Amygdala (tissue), 56 donors: ENCODE measurements at places on chromosomes 1 and 21.

DNA sequence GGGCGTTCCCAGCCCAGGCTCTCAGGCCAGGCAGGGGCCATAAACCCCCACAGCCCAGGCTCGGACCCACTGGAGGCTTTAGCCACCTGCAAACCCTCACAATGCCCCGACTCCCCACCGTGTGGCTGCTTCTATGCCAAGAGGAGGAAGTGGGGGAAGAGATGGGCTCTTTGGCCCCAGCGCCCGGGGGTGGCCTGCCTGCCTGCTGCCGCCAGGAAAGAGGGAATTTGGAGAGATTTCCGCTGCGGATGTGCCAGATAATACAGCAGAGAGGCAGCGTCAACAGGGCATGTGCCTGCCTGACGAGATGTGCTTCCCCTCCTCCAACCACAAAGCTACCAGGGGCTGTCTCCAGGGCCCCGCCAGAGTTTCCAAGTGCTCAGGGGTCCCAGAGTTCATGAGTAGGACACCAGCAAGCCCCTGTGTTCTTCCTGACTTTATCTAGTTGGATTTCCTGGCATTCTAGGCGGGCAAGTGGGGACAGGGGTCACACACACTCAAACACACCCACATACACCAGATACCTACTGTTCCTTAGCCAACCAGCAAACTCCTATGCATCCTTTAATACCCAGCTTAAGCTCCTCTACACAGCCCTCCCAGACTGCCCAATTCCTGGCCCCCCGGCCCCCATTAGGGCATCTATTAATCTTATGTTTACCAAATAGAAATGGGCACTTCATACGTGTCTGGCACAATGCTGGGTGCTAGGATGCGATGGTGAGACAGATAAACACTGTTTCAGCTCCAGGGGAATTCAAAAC lies 14.1 kb downstream of the EPHA2 start:
- no peak for DNase-seq

DNA sequence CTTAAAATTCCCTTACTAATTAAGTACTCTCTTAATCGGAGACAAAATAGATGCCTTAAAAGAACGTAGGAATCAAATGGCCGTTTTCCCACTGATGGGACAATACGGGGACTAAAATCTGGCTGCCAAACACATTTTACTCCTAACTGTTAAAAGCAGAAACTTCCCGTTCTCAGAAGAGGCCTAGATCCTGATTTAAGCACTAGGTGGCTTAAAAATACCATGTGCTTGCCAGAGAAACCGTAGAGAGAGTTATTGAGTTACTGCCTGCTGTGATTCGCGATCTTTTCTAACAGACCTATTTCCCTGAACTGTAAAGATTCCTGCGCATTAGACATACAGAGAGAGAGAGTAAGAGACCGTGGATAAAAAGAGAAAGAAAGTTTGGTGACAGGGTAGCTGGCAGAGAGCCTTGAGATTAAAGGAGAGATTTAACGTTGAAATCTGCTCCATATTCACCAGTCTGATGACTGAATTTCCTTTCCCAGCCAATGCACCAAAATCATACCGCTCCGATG lies 54.4 kb upstream of the STUM start:
- DNase-seq: no peak

- DNase-seq: no peak
Measured at GRCh38 chr1:23619299-23620188, 60.2 kb upstream of the ID3 start.

DNA sequence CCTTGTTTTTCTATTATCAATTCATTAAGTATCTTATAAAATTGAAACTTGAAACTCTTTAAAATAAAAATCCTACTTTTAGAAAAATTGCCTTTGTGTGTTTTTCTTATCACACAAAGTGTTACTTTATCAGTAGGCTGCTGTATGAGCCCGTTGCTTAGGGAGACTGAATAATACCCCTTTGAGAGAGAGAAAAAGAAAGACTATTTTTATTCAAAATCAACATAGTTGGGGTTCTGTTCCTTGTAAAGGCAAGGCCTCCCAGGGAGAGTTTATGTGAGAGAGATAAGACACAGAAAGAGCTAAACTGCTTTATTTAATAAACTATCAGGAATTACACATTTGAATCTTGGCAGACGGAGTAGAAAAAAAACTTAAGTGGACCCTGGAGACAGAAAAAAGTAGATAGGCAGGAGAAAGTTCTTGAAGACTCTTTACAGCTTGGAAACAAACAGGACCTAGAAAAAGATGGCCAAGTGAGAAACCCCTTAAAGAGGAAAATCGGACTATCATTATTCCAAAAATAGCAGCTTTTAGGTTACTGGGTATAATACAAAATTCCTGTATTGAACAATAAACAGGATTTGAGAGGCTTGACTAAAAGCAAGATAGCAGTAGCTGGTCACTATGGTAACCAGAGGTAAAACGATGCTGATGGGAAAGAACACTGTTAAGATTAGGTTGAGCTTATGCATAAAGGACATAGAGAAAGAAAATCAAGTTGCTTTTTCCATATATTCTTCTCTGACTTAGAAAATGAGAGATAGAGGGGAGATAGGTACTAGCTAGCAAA lies 170.9 kb downstream of the LRRC7 start:
- no peak for DNase-seq

GRCh38 chr1:30400507-30400906 lies 322.9 kb downstream of the MATN1 start:
- no peak for DNase-seq

DNA sequence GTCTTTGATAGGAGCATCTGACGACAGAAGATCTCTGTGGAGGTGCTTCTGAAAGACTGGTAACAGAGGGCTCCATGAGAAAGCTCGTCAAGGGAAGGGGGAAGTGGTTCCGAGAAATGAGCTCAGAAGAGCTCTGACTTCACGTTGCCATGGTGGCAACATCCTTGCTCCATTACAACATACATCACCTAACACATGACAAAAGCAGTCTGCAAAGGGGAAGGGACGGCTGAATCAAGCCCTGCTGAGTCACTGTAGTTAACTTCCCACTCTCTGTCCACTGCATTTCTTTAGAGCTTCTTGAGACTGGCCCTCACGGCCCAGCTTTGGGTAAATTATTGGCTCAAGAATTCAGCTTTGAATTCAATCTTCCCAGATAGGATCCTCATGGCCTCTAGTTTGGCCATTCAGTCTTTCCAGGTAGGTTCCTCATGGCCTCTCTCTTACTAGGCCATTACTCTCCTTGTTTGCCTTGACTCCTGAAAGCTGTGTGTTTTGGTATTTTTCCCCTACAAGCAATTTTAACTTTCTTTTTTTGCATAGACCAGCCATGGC lies 88.0 kb upstream of the ZNF648 start:
- DNase-seq: no peak

GRCh38 chr1:172760121-172760520 lies 101.2 kb downstream of the FASLG start:
- DNase-seq: no peak

- DNase-seq: no peak
Measured at GRCh38 chr1:43801203-43801602, 93.9 kb downstream of the ST3GAL3 start.

DNA sequence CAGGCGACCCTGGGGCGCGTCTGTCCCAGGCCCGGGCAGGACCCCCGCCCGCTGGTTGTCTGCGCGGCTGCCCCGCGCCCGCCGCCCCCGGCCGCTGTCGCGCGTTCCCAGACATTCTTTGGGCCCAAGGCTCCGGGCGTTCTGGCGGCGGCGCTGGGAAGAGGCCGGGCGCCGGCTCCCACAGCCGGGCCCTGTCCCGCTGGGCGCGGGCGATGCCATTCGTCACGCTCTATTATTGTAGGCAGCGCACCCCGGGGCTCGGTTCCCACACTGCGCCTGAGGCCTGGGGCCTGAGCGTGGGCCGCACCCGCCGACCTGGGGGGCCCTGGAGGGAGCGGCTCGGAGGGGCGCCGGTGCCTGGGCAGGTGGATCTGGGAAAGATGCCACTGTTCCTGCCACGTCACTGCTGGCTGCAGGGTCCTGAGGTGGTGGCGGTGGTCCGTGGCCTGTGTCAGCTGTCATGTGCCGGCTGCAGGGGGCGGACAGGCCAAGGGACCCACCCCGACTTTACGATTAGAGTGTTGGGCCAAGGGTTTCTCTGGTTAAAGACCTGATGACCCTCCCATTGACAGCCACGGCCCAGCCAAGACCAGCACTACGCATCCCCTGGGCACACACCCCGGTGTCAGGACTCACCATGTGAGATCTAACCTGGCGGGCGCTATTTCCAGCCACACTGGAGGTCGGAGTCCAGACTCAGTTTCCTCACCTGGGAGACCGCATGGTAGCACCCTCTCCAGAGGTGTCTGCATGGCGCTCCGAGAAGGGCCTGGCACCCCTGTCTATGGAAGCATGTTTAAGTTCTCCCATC lies 55.1 kb upstream of the ADARB1 start:
- DNase-seq: no peak

DNA sequence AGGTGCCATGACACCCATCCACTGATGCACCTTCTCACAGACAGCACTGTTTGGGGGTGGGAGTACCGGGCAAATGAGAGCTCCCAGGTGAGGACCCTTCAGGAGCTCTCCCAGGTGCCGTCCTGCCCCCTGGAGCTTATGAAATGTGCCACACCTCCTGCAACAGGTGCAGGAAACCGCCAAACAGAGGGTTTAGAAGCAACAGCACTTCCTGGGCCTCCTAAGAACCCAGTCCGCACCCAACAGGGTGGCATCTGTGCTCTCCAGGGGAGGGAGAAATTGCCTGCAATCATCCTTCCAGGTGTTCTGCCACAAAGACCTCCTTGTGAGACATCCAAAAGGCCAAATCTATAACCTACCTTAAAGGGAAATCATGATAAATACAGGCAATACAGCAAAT lies 87.7 kb upstream of the ATP1B1 start:
- no peak for DNase-seq

DNA sequence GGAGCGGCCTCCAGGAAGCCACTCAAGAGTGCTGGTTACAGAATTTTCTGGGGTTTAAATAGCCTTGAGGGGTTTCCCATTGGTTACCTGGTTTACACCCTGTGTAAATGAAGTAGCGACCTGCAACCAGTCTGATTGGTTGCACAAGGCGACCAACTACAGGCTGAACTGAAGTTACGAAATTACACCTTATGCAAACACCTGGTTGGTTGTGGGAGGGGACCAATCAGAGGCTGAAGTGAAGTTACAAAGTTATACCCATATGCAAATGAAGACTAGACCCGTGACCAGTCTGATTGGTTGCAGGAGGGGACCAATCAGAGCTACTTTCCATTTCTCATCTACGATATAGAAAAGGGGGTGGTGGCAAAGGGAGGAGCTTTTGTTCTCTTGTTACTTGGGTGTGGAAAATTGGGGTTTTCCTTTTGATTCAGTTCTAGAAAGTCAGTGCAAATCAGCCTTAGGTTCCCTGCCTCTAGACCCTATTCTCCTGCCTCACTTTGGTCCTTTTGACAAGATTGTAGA lies 22.2 kb upstream of the C1orf174 start:
- DNase-seq: no peak

DNA sequence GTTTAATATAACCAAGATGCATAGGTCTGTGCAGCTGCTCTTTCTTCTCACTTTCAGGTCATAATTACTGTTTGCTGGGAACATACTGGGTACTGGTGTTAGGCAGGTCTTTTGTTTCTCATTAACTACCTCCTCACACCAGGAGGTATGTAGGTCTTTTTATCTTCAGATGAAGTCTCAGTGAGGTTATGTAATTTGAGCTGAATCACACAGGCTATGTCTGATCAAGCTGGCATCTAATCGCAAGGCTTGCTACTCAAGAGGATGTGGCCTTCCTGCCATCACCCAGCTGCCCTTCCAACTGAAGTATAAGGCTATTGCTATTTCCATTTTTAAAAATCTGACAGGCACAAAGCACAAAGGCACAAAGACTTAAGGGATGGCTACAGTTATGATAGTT lies 96.4 kb downstream of the RUNX1 start:
- DNase-seq: no peak

GRCh38 chr1:80535466-80535865 lies 1265.3 kb upstream of the ADGRL2 start:
- no peak for DNase-seq

GRCh38 chr1:191674626-191675179 lies 483.6 kb upstream of the RGS18 start:
- no peak for DNase-seq

GRCh38 chr1:11648732-11649158 lies 5.5 kb downstream of the FBXO2 start:
- peak; percentile 38 for DNase-seq

GRCh38 chr1:192998536-192998935 lies 60.6 kb downstream of the UCHL5 start:
- no peak for DNase-seq

GRCh38 chr1:890661-891060 lies 33.1 kb upstream of the SAMD11 start:
- no peak for DNase-seq

GRCh38 chr21:36929622-36930021 lies 36.8 kb downstream of the HLCS start:
- DNase-seq: peak; percentile 9

DNA sequence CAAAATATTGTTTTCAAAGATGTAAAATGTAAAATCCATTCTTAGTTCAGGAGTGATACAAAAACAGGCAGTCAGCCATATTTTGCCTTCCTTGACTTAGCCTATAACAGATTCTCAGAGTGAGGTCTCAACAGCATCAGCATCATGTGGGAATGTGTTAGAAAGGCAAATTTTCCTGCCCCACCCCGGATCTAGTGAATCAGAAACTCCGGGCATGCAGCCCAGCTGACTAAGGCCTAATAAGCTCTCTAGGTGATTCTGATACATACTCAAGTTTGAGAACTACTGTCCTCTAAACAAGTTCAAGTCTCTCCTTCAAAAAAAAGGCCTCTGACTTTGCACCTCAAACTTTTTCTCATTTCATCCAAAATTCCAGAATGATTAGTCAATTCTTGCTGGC lies 46.9 kb upstream of the PRRC2C start:
- no peak for DNase-seq

DNA sequence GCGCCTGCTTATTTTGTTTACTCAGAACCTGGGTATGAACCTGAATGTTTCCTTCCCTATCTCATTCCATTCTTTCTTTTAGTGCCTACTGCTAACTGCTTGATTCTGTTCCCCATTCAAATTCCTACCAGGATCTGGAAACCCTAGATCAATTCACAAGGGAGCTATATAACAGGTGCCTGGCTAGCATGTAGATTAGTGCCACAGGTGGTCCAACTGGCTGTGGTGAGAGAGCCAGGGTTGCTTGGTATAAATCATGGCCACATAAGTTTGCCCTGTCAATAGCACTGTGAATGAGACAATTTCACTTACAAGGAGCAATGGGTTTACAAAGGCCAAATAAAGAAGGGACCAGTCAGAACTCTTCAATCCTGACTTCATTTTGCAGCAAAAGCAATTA lies 6.6 kb upstream of the PRPF38B start:
- DNase-seq: no peak

- DNase-seq: peak; percentile 32
Measured at GRCh38 chr1:97006044-97006661, 284.6 kb downstream of the PTBP2 start.

DNA sequence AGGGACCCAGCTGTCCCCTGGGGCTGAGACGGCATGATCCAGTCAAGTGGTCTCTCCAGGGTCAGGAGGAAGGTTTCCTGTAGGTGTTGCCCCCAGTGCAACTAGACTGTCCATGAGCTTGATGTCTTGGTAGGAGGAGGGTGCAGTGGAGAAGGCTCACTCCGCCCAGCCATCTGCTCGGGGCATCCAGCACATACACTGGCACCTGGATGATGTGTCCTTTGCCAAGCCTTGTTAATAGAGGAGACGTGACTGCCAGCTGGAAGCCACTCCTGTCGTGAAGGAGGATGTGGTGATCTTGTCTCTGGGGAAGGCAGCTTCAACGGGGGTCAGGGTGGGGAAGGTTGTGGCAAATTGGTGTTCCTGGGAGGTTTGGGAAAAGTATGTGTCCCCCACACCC lies 6.2 kb downstream of the DISP3 start:
- no peak for DNase-seq
